ENCODE measurements at places on chromosomes 7 and 10.

GRCh38 chr7:18457832-18458231 is 37.7 kb upstream of the HDAC9 start:
- no peak for DNase-seq

DNA sequence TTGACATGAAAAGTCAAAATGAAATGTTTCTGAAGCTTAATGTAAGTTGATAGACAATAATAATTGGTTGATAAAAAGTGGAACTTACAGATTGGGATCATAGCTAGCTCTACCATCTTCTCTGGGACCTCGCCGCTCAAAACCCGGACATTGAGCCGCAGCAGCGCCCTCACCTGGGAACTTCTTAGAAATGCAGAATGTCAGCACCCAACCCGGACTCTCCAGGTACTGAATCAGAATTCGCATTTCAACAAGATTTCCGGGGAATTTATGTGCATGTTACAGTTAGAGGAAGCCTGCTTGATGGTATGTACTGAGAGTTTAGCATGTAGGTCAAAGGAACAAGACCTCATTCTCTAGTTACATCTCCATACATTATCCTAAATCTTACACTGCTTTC is 36.7 kb upstream of the ABLIM1 start:
- peak; percentile 16 for DNase-seq

DNA sequence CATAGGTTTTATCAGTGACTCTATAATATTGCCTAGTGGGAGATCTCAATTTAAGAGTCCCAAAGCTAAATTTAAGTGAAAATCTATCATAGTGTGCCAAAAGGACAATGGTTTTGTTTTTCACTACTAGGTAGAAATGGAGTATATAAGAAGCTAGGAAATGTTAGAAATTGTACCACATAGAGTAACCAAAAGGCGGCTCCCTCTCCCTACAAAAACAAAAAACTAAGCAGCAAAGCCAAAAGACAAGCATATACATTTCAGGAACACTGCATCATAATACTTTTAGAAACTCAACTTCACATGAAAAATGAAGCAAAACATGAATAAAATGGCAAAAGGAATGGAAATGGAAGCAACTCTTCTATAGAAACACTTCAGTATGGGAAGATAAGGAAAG is 271.6 kb downstream of the CACNA2D1 start:
- no peak for DNase-seq

GRCh38 chr7:131604841-131605279 is 48.4 kb upstream of the PODXL start:
- DNase-seq, result peak; percentile 99

DNA sequence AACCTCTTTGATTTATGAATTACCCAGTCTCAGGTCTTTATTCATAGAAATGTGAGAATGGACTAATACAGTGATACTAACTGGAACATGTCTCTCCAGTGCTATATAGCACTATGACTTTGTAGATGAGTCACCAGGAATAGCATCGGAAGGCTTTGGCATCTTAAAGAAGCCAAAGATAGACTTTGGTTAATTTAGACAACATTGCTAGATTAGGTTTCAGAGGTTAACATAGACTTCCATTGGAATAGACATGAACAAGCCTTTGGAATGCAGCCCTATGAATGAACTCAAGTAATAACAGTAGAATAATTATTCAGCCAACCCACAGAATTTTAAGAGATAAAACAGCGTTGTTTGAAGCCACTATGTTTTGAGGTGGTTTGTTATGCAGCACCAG is 169.2 kb downstream of the HGF start:
- peak; percentile 93 for DNase-seq
